ENCODE measurements at places on chromosomes 7 and 10.

DNA sequence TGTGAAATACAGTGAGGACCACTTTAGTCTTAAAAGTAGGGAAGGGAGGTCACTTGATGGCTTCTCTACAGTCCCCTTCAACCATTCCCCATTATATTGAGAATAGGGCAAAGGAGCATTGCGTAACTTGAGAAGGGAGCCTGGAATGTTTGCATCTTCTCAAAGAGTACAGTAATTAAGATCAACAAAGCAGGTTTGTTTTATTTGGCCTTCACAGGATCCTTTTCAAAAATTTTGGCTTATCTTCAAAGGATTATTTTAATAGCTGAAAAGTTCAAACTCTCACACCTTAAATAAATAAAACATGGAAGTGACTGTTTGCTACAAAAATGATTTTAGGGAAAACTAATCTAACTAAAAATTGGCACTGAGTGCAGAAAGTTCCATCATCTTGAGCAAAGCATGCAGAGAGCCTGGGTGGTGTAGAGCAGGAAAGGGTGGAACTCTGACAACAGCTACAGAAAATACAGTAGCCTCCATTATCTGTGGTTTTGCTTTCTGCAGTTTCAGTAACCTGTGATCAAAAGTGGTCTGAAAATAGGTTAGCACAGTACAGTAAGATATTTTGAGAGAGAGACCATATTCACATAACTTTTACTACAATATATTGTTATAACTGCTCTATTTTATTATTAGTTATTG, 214.0 kb downstream of the MDFIC start:
- no peak for DNase-seq

GRCh38 chr7:29896685-29897411, 90.5 kb downstream of the WIPF3 start:
- no peak for DNase-seq

DNA sequence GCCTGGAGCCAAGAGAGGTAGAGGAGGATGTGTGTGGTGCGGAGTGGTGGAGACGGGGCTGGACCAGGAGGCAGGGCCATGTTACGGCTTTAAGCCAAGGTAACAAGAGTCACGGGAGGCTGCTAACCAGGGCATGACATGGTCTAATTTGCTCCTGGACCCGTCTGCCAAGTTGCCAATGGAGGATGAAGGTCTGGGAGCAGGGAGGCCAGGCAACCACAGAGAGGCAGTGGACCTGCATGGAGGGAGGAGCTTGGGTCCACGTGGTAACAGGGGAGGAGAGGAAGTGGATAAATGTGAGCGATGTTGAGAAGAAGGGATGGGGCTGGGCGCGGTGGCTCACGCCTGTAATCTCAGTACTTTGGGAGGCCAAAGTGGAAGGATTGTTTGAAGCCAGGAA, 31.0 kb downstream of the SRRM3 start:
- no peak for DNase-seq

GRCh38 chr10:82668221-82668895, 793.4 kb downstream of the NRG3 start:
- no peak for DNase-seq

DNA sequence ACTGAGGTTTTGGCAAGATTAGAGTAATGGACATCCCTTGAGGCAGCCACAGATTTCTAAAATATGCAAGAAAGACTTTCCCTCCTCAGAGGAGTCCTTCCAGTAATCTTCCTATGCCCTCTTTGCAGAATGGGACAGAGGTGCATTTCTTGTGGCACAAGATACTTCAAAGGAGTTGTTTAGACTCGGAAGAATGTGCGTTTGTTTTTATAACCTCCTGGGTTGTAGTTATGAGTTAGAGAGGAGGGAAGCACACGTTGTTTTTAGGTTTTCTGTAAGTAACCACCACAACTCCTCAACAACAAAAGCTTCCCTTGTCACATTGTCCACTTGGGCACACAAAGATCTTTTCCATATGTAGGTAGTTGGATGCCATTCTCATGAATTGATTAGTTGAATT, 78.1 kb upstream of the GLI3 start:
- no peak for DNase-seq

GRCh38 chr7:36149694-36150452, 3.2 kb upstream of the EEPD1 start:
- DNase-seq = no peak

DNA sequence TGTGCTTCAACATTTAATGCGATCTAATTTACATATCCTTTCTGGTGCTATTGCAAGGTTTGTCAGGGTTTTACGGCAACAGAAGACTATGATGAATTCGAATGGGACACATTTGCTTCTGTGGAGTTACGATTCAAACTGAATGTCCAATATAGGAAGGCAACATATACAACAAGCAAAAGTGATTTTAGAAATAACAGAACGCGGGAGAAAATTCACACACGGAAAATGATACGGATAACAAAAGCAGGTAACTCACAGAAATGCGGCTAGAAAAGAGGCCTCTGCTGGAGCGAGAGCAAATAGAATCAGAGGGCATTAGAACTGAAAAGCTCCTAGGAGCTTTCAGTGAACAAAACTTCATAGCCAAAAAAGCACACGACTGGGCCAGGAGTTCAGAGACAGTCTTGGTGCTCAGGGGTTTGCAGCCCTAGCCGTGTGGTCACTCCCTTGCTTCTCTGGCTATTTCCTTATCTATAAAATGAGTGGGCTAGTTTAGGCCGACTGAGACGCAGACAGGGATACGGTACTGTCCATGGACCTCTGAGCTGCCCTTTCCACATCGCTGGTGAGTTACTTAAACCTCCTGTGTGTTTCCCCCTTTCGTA, 557 bp upstream of the TAX1BP1 start:
- no peak for DNase-seq

- no peak for DNase-seq
Observed at GRCh38 chr7:142964502-142965246, 2.5 kb upstream of the KEL start.

DNA sequence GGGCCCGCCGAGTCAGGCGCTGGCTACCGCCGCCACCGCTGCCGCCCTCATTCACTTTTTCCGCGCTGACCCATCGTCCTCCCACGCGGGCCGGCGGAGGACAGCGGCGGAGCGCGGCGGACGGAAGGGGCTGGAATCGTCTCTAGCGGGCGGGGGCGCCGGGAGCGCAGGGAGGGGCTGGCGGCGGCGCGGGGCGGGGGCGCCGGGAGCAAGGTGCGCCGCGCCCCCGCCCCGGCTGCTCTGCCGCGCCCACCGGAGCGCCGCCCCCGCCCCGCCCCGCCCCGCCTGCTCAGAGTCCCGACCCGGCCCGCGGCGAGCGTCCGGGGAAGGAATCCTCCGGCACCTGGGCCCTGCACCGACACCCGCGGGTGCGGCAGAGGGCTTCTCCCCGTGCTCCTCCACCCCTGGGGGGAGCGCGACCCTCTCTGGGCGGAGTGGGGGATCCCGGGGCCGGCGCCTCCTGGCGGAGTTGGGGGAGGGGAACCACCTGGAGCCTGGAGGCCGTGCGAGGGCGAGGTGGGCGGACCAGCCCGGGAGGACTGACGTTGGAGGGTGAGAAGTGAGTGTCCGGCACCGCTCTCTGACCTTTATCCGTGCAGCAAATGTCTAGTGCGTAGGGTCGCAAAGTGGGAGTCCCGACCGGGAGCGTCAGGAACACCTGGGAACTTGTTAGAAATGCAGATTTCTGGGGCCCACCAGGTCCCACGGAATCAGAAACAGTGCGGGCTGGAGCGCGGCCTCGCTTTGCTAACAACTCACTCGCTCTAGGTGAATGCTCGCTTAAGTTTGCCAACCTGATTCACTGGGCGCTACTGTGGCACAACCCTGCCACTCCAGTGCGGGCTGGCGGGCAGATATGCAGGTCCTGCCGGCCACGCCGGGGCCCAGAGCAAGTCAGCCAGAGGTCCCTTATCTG, at the start of gene COBL:
Gene COBL, minus strand, starts transcription at position 144 of the 916 bp plus-strand sequence. CDS start 176 bp downstream, outside the sequence.
- no peak for DNase-seq

DNA sequence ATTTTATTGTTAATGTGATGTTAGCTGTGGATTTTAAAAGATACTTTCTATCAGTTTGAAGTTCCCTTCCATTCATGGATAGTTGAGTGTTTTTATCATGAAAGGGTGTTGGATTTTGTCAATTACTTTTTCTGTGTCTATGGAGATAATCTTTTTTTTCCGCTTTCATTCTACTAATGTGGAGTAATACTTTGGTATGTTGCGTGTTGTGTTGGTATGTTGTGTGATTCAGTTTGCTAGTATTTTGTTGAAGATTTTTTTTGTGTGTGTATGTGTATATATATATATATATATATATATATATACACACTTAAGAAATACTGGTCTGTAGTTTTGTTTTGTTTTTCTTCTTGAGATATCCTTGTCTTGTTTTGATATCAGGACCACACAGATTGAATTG, 100.3 kb downstream of the CCSER2 start:
- no peak for DNase-seq

DNA sequence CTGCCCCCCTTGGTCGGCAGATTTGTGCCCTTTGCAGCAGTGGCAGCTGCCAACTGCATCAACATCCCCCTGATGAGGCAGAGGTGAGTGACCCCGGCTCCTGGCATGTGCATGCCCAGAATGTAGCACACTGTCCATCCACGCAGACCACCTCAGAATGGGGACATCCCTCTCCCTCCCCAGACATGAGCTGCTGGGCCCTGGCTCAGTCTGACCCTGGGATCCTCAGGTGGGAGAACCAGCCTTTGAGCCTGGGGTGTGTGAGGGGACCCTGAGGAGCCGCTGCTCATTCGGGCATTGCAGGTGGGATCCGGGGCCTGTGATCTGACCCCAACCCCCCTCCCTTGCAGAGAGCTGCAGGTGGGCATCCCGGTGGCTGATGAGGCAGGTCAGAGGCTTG, 5.7 kb downstream of the SFXN3 start:
- no peak for DNase-seq

DNA sequence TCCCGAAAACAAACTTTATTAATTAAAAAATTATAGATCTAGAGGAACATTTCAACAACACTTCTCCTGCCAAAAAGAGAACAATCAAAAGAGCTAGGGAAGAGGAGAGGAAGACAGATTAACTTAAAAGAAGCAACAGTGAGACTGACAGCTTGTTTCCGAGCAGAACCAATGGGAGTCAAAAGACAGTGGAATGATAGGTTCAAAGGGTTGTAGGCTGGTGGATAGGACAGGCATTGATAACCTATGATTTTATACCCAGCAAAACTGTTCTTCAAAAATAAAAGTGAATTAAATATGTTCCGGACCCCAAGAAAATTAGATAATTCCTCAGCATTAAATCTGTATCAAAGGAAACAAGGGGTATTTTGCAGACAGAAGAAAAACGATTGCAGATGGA, 207.6 kb downstream of the MAD1L1 start:
- no peak for DNase-seq

GRCh38 chr7:70577078-70577477, 554.9 kb upstream of the GALNT17 start:
- DNase-seq = no peak

DNA sequence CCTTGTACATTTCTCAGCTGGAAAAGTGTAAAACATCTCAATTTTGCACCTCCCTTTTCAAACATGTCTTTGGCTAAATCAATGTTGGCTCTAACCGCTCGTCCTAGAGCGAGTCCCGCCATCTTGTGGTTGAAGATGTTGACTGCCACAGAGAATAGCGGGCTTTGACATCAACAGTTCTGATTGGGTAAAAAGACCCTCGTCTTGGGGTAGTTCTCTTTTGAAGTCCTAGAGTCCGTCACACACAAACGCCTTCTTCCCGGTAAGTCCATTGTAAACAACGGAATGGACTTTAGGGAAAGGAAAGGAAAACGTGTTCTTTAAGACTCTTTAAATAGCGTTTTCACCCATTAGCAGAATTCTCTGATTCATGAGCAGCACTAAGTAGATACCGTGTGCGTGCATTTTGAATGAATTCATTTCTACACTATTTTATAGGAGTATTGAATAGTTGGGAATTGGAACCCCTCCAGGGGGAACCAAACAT, 452 bp upstream of the RPP30 start:
- no peak for DNase-seq

DNA sequence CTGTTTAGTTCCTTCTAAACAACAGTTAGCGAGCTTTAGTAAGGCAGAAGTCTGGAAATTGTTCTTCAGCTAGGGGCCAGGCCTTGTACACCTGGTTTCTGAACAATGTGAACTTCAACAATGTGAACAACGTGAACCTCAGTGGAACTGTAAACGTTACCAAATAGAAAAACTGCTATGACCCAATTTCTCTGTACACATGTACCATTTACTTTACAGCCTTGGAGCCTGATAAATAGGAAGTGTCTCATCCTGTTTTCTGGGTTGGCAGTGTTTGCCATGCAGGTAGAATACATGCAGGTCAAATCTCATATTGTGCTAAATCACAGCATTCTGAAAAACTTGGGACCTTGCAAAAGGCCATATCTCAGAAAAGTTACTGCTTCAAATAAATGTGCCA, 1.6 kb downstream of the STEAP4 start:
- DNase-seq = no peak

- DNase-seq = no peak
Observed at GRCh38 chr7:69349291-69349690, 249.0 kb upstream of the AUTS2 start.

GRCh38 chr7:111853201-111853990, 291.1 kb upstream of the IMMP2L start:
- no peak for DNase-seq

DNA sequence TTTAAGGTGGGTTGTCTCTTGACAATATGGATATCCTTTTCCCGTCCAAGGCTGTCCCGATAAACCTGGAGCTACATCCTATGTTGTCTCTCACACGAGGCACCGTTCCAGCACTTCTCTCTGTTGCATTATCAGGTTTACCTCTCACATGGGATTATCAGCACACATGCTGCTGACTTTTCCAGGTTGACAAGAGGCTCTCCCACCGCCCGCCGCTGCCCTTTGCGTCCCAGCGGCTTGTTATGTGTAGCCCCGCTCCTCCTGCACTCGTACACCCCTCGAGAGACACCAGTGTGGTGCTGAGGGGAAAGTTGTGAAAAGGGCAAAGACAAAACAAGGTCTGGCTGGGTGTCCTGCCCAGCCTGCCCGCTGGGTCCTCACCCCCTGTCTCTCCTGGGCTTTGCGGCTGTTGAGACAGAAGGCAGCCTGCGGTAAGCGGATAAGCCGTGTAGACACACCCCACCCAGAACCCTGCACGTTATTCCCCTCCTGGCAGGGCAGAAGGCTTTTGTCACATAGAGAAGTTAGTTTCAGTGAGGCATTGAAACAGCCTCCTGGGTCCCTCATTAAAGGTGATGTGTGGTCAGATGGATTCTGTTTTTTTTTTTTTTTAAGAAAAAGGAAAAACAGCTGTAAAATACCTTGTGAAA, 38.7 kb downstream of the UBE3C start:
- no peak for DNase-seq

DNA sequence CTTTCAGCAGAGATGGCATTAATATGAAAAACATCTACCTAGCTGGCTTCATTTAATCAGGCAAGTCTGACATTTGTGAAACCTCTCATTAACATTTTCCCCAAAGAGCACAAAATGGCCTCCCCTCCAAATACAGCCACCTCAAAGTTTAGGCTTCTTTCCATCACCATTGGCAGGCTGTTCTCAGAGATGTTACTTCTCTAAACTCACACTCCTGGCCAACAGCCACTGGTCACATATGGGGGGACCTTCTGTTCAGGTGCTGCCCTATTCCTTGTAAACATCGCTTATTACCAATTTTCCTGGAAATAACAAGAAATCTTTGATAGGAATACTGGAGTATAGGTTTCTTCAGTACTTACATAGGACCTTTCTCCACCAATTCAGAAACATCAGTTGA, 69.5 kb downstream of the GBF1 start:
- DNase-seq = no peak
